ENCODE measurements at places on chromosomes 16 and 17.
A peak's percentile ranks its signal among the peaks of the same experiment; 100 is the strongest.

- no peak for DNase-seq
Measured at GRCh38 chr16:5386989-5387388, 289.4 kb upstream of the EEF2KMT start.

GRCh38 chr16:85577899-85578598 lies 35.1 kb upstream of the GSE1 start:
- DNase-seq = no peak

DNA sequence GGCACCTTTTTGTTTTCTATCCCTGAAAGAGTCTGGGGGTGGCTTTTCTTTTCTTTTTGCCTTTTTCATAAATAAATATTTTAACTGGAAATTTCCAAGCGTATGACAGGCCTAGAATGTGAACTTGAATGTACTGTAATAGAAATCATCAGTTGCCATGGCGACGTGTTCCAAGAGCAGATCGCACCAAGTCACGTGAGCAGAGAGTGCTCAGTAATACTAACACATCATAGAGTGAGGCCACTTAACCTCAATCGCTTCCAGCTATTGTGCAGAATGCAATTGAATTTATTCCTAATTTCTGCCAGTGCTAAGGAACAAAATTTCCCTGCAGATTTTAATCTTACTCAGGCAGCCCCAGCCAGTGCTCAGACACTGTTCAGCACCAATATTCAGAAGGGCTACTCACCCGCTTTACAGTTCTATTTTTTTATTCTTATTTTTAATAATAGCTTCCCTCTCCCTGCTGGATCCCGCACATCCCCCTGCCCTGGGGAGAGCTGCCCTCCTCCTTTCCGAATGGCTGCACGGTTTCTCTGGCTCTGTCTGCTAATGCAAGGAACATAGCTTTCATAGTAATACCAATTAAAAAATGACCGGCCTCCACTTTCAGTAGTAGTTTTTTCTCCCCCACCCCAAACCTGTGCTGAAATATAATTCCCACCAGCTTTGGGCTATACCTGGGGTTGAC lies 26.2 kb upstream of the PMFBP1 start:
- peak; percentile 54 for DNase-seq

GRCh38 chr17:50049636-50050035 lies 6.3 kb upstream of the ITGA3 start:
- no peak for DNase-seq

DNA sequence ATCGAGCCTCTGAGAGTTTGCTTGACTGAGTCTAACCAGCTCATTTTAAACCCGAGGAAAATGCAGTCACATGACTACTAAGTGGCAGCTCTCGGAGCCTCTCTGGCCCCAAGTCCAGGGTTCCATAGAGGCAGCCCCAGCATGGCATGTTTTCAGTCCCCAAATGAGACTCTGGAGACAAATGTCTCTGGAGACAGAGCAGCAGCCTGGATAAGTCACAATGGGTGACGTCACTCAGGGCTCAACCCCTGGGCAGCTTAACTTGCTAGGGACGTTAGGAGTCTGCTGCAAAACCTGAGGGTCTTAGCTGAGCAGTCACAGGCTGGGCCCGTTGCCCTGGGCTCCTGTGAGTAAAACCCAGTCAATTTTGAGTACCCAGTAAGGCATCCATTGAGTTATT lies 6.9 kb upstream of the STH start:
- DNase-seq = no peak
